Muscle of leg (tissue), 16 donors: ENCODE measurements at places on chromosomes 1 and 21. TPM values are rescaled to one million over a fixed set of nuclear protein-coding genes. Genes with fewer than 3 reads are reported as not detected.

The SLC5A3 gene
- 9.4 TPM for total RNA-seq

DNA sequence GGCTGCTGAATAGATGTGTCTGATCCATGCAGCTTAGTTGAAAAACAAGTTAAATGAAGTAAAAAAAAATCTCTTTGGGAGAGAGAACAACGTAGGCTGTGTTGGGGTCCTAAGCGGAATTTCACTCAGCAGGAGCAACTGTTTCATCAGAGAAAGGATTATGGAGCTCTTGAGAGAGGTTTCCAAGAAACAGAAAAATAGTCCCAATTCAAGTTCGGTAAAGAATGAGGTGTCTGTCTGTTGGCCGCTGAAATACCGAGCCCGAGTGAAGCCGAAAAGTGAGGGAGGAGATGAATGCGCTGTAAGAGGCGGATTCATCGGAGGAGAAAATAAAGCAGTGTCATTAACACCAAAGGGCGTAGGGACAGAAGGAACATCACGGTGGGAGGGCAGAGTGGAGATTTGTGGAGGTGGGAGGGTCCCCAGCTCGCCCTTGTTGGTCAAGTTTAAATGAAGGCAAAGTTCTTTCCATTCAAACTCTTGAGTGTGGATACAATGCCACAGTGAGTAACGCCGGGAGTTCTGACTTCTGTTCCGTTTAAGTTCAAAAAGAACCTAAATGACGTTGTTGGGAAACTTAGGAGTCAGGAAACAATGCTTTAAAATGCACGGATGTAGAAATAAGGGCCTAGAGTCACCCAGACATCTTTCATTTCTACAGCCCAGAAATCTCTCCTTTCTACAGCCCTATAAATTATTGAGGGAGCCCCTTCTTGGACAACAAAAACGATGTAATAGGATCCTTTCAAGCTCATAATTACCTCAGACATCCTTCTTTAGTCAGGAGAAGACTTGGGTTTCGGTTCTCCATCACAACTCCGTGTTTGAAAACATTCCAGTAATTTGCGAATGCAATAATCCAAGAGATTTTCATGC is 15.6 kb upstream of the SLC45A1 start:
- DNase-seq, result no peak

DNA sequence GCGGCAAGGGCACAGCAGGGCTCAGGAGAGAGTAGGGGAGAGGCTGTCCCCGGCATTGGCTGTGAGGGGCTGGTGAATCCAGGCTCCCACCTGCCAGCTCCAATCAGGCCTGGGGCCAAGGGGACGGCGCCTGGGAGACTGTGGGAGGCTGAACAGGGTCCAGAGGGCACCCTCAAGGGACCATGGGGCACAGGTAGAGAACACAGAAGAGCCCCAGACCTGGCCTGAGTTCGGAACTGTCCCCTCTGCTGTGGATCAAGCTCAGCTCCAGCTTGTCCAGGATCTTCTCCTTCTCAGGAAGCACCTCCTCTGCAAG is 67.0 kb downstream of the KCNAB2 start:
- no peak for DNase-seq

DNA sequence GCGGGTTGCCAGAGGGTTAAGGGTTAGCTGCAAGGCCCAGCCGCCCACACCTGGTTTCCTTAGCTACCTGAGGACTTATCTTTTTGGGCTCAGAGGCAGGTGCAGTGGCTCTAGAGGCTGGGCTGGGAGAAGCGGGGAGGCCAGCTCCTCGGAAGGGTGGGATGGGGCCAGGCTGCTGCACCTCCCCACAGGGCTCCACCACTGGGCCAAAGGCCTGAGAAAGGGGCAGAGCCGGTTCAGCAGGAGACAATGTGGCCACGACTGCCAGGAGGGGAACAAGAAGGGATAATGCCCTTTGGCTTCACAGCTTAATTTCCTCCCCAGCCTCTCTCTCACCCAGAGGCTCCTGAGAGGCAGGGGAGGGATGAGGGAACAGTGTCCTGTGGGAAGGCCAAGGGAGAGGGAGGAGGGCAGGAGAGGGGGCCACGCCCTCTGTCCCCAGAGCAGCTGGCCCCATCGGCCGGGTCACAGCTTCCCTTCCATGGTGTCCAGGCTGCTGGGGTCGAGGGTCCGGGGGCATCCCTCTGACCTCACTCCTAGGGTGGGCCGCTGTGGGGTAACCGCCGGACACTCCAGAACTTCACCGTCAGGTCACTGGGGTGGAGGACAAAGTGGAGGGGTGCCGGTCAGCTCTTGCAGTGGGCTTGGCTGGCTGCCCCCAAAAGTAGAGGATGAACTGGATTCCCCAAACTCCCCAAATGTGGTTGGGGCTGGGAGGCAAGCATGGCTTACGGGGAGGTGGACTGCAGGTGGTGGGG is 50.4 kb downstream of the KIF21B start:
- DNase-seq, result no peak

The CD53 gene
- 8.2 TPM for total RNA-seq

The SIK1 gene
- total RNA-seq, result 2.7 TPM

- DNase-seq, result no peak
These were observed 9.9 kb downstream of the KIAA1614 start for GRCh38 chr1:180922631-180923015.

The KRTAP19-2 gene
- not detected for total RNA-seq

The PODN gene
- total RNA-seq, result 5.4 TPM

The VSIG8 gene
- total RNA-seq, result not detected

The PIGR gene
- total RNA-seq, result under 0.01 TPM

DNA sequence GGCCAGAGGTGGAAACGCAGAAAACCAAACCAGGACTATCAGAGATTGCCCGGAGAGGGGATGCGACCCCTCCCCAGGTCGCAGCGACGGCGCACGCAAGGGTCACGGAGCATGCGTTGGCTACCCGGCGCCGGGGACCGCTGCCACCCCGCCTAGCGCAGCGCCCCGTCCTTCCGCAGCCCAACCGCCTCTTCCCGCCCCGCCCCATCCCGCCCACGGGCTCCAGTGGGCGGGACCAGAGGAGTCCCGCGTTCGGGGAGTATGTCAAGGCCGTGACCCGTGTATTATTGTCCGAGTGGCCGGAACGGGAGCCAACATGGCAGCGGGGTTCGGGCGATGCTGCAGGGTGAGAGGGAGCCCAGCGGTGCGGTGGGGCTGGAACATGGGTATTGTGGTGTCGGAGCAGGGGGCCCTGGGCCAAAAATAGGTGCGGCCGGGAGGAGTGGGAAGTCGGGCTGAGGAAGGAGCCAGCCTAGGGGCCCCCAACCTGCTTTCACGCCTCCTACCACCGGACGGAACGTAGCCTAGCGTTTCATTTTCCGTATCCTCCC is at the start of gene ACADM:
ACADM (plus strand) TSS at position 238 of the 551 bp plus-strand sequence; CDS start at position 317, 79 bp downstream.
- DNase-seq, result peak; percentile 95

The HHAT gene
- total RNA-seq, result 4.4 TPM

- DNase-seq, result no peak
These were observed 33.7 kb downstream of the AADACL4 start for GRCh38 chr1:12677565-12677964.

The TENT5C gene
- 6.6 TPM for total RNA-seq
